CD4-positive, alpha-beta T cell treated with Interleukin-2 at 100 ng/mL for 4 hours (primary cell): ENCODE measurements at places on chromosomes 6 and 20.

DNA sequence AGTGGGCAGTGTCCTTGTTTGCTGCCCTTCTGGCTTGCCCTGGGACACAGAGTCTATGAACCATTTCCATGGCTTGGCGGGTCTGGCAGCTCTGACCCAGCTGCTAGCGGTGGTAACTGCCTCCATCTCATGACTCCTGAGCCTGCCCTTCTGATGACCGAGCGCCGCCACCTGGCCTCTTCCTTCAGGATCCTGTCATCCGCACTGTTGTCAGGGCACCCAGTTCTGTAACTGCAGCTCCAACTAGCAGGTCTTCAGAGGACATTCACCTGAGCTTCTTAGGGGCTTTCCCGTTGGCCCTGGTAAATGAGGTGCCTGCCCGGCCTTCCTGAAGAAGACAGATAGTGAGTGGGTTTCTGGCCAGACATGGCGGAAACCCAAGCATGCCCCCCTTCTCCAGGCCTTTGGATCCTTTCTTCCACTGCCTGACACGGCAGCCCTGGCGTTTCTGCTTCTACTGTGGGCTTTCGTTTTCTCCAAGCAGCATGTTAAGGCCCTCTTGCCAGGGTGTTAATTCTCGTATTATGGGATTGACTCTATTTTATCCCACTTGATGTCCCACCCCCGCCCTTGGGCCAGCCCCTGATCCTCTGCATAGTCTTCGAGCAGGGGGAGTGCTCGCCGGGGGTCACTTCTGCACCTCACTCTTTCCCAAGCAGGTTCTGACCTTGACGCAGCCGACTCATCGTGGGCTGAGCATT lies 24.7 kb downstream of the PACSIN1 start:
- no peak for DNase-seq

GRCh38 chr6:11769244-11769643 lies 9.4 kb downstream of the ADTRP start:
- DNase-seq = no peak

- DNase-seq = no peak
Observed at GRCh38 chr6:1820714-1821113, 211.0 kb downstream of the FOXC1 start.

- DNase-seq = no peak
Observed at GRCh38 chr6:25576919-25577318, 75.1 kb upstream of the SCGN start.
